ENCODE measurements at places on chromosomes 5 and 9.

GRCh38 chr5:116970318-116970717 is 395.7 kb upstream of the SEMA6A start:
- DNase-seq, result no peak

DNA sequence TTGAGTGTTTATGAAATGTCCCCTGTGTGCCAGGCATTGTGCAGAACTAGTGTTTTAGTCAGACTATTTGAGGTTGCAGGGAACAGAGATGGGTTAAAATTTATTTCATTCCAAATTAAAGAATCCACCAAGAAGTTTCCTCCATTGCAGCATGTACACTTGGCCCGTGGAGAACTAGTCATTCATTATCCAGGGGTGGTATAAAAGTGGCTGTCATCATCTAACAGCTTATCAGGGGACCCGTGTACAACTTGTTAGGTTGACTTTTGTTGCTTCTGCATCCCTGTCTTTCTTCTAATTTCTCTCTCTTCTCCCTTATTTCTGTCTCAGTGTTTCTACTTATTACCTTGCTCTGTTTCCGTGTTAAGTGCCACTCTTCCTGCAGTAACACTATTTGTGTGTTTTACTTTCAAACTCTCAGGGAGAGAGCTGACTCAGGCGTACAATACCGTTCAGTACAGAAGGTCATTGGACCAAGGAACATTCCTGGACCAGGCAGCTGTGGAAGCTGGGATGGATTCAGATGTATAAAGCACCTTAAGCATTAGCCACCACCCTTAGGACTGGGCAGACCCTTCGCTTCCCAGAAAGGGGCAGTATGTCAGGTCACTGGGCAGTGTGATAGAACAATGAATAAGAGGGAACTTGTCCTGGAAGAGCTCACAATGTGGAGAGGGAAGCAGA is 36.1 kb downstream of the MAP3K1 start:
- no peak for DNase-seq

DNA sequence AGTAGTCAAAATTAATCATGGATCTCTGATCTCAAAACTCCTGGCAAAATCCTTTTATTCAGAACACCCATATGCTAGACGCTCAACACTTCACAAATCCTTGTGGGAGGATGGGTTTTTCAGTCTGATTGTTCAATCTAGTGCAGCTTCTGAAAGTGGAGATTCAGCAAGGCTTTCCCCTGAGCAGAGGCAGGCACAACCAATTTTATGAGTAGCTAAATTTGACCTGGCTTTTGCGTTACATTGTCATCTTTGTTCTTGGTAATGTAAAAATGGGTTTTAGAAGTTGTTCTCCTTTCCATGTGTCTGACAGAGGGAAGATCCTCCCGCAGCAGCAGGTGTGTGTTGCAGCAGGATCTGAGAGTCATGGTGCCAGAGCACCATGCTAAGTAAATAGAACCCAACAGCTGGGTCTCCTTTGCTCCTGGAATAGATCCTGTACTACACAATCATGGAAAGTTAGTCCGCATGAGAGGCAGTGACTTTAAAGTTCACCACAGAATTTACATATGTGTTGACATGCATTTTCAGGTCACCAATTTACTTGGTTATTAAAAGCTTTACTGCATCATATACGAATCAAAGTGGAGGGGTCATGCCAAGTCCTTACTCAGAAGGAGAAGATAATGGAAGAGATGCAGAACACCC is 70.1 kb upstream of the MEF2C start:
- DNase-seq, result no peak

DNA sequence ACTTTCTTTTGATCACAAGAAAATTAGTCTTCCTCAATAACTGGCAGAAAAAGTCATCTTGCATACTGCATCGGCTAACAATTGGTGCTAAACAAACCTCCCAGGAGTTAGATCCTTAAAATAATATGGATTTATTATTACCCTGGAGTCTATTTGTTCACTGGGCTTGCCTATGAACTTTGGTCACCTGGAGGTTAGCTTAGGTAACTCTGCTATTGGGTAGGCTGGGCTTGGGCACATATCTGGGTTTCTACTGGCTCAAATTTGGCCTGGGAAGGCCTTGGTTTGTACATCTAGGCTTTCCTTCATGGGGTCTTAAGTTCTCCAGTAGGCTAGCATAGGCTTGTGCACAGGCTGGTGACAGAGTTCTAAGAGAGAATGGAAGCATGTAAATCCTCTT is 279.9 kb downstream of the RASEF start:
- no peak for DNase-seq

DNA sequence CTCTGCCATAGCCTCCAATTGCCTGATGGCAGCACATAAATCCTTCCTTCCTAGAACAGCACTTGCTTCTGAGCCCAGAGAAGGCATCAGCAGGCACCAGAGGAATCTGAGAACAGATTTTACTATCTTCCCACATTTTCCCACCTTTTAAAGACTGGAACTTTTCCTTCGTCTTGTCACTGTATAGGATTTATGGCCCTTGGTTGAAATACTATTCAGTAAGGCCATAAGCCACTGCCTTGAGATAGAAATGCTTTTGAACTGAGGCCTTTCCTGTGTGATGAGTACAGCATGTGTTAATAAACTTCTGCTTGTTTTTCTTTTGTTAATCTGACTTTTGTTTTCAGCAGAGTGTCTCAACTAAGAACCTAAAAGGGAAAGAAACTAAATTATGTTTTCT is 84.3 kb downstream of the MRPS27 start:
- no peak for DNase-seq

DNA sequence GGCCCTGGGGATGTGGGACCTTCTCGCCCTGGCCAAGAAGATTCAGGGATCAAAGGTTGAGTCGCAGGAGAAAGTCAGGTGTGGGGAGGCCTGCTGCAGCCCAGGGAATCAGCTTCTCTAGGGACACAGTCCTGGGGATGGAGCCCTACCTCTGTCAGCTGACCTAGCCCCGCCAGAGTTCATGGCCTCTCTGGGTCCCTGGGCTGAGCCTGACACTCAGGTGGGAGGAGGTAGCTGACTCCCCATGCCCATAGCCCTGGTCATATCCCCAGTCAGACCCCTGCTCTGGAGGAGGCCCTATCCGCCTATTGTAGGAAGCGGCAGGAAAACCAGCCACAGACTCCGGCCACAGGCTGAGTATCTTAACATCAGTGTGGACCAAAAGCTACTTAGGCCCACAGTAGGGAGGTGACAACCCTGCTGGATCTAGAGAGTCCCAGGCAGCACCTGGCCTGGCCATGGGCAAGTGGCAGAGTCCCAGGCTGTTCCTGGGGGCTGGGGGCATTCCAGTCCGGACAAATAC is 15.0 kb upstream of the MRNIP start:
- DNase-seq, result no peak

GRCh38 chr9:75087289-75087823 is 599 bp downstream of the NMRK1 start:
- peak; percentile 45 for DNase-seq

DNA sequence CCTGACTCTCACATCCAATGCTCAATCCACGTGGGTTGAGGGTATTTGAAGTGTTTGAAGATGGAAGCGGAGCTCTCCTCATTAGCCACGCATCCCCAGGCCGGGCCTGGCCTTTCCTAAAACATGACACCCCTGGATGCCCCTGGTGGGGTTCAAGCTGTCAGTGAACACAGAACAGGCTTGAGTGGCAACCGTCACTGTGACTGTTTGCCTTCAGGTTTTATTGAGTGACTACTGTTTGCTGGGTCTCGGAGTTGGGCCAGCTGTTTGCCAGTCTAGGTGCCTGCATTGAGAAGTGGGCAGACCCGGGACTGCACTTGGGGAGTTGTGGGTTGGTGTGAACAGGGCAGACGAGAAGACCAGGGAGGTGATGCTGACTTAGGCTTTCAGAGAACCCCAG is 7.8 kb upstream of the OLFM1 start:
- no peak for DNase-seq

DNA sequence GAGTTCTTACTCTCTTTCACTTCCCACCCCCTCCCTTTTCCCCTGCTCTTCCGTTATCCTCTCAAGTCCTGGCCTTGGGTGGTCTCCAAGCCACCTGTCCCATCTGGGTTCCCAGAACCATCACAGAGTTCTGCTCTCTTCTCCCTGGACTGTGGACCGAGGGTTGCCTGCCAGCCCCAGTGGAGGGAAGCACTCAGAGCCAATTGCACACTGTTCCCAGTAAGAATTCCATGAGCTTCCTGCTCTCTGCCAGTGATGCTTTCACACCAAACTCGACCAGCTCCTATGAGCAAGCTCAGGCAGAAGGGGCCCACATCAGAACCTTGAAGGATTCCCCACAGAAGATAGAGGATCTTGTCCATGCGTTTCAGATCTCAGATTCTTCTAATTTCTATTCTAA is 20.1 kb upstream of the AFAP1L1 start:
- DNase-seq, result no peak

DNA sequence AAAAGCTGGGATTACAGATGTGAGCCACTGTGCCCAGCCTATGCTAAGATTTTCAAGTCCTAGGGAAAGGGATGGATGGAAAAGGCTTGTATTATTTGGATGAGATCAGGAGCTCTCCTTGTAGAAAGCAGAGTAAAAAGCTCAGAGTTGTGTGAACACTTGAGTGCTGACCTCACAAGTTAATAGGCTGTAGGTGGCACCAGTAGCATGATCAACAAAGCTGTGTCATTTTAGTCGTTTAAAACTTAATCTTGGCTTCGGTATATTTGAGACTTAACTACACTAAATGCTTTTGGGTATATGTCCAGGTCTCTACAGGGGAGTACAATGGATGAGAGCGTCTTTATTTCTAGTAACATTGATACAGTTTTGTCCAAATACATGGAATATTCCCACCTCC is 264.2 kb downstream of the TMEM38B start:
- DNase-seq, result no peak

DNA sequence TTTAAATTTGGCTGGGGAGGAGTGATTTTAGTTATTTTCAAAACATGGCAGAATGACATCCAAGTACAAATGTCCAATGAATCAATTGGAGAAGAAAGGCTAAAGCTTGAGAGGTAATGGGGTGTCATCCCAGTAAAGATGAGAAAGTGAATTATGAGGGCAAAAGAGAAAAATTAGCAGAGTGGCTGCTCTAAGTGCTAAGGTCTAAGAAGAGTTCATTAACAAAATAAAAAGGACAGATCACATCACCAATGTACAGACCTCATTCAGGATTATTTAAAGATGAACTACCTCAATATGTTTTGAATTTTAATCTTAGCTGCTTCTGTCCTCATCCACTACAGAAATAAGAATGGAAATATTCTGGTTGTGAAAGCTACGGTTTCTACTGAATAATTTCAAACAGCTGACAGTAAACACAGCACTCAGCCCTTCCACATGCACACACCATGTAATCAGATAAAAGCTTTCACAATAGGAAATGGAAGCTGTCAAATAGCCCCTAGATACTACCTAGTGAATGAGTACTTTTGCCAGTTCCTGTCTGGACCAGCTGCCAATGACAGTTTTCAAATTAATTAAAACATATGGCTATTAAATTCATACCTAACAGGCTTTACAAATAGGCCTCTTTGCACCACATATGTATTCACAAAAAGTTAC is 171.5 kb downstream of the SSBP2 start:
- DNase-seq, result no peak

DNA sequence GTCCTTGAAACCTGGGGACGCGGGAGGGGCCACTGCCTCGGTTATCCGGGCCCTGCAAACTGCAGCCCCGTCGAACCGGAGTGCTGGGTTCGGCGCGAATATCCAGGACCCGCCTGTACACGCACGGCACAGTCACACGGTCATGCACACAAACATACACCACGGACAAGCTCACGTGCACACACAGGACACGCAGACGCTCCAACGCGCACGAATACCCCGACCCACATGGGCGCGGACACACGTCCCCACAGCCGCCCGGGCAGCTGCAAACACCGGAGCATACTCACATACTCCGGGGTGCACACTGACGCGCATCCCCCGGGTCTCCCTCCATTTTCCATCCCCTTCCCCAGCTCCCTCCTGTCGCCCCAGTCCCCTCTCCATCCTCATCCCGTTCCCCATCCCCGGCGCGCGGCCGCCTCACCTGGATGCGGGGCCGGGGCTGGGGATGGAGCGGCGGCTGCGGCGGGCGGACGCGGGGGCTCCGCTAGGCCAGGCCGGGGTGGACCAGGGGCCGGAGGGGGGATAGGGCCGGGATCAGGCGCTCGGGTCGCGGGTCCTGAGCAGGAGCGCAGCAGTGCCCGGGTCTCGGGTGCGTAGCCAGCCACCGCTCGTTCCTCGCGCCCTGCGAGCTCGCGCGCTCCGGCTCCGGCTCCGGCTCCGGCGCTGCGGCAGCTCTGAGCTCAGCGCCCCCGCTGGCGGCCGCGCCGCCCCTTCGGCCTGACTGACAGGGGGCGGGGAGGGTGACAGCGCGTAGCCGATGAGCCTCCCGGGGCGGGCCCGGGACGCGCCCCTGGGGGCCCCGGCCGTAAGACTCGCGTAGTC is at the start of the genes EIF4E1B and SNCB:
Gene EIF4E1B (plus strand): TSS at position 823 of the 828 bp plus-strand sequence. CDS start 12,113 bp downstream, outside the sequence.
Gene SNCB (minus strand): TSS at position 682 of the 828 bp plus-strand sequence. CDS start 880 bp downstream, outside the sequence.
- DNase-seq, result peak; percentile 72

DNA sequence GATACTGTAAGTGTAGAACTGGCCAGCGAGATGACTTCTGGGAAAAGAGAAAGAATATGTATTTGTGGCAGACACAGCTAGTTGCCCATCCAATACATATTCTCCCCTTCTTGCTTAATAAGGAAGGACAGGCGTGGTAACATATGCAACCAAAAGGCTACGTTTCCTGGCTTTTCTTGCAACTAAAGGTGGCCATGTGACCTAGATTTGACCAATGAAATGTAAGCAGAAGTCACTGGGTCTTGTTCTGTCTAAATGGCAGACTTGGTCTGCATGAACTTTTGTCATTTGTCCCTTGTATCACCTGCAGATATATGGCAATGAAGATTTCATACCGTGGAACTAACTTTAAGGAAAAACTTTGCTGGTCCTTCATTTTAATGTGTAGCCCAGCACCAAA is 183.8 kb downstream of the CDH12 start:
- DNase-seq, result no peak

GRCh38 chr5:154084062-154084639 is 45.4 kb downstream of the MFAP3 start:
- DNase-seq, result no peak

GRCh38 chr5:140554454-140554853 is 2.8 kb downstream of the SRA1 start:
- DNase-seq, result peak; percentile 37

GRCh38 chr5:174736331-174736721 is 11.9 kb downstream of the MSX2 start:
- DNase-seq, result no peak

DNA sequence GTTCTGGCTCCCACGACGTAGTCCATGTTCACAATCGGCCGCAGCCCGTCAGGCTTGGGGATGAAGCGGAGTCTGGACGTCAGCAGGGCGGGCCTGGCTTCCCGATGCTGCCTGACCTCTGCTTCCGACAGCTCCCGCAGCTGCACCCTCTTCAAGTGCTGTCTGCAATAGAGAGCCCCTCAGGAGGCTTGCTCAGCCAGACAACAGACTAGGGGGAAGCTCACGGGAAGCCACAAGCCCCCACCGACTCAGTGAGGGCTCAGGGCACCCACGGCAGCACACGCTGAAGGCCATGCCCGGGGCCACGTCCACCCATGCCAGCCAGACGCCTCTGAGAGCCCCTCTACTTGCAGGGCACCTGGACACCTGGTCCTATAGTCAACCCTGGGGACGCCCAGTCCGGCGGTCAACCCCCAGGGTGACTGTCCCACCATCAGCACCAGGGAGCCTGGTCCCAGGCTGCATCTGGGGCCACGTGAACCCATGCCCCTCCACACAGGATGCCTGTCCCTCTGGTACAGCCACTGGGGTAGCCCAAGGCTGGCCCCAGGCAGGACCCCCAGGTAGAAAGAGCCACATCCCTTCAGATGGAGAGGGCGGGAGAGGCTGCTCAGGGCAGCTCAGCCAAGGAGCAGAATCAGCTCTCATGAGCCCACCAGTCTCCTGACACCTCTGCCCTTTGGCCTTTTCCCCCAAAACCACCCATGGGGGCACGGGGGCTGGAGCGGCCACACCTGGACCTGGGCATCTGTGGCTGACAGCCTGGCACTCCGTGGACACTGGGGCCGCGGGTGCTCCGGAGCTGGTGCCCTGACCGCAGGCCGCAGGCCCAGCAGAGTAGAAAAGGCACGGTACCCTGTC is 14.5 kb downstream of the TERT start:
- DNase-seq, result no peak
